ENCODE measurements at places on chromosomes 2 and 18. TPM values are rescaled to one million over a fixed set of nuclear protein-coding genes. Genes with fewer than 3 reads are reported as not detected.

DNA sequence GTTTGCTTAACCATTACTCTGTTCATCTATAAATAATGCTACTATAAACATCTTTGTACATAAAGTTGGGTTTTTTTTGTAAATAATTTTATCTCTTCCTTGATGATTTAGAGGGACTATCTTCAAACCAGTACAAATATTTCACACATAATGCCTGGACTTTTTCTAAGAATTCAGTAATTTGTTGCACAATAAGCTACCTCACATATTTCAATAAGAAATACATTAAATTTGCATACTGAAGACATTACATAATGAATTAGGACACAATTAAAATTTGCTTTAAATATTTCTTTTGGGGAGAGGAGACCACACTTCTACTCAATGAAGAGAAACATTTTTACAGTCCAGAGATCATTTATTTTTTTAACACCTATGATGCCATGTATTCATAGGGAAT, 7.2 kb upstream of the ROCK1 start:
- DNase-seq = no peak

GRCh38 chr2:105883911-105884694, 139.4 kb downstream of the NCK2 start:
- DNase-seq = no peak

Gene SH3BP4
- total RNA-seq = 67.6 TPM

GRCh38 chr2:66460031-66460430, 25.1 kb downstream of the MEIS1 start:
- DNase-seq = no peak

DNA sequence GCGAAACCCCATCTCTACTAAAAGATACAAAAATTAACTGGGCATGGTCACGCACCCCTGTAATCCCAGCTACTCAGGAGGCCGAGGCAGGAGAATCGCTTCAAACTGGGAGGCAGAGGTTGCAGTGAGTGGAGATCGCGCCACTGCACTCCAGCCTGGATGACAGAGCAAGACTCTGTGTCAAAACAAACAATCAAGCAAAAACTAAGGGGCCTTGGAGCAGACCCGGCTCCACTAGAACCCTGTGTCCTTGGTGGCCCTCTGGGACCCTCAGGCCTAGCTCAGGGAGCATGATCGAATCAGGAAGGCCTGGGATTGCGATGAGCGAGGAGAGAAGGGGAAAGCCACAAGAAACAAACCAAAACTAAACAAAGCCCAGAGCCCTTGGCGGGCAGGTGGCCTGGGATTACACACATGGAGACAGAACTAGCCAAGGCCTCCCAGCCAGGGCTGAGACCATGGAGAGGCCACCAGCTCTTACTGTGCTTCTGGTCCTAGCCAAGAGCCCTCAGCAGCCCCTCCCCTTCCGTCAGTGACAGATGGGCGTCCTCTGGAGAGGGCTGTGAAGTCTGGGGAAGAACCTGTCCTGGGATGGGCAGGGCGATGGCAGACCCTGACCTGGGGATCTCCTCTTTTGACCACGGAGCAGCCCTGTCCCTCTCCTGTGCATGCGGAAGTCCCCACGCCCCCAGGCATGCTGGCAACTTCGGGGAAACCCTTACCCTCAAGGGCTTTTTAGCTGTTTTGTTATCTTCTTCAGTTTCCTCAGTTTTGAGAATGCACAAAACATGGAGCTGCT, 27.4 kb upstream of the CATIP start:
- no peak for DNase-seq

Gene LOXHD1
- total RNA-seq = not detected

DNA sequence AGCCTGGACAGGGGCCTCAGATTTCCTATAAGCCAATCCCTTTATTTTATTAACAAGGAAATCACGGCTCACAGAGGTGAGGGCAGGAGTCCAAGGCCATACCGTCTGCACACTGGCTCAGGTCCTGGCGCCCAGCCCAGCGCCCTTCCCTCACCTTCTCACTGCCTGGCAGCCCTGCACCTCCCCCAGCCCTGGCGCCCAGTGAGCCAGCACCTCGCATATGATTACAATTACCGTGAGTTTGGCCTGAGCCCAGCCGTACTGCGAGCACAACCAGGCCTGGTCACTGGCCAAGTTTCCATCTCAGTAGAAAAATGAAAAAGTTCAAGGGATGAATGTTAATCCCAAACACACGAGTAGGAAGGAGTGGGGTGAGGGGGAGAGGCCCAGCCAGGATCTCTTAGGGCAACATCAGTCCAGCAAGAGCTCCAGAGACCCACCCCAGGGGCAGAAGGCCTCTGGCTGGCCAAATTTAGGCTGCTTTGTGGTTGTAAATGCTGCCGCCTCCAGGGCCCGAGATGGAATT, 68.4 kb downstream of the MCFD2 start:
- DNase-seq = peak; percentile 71

Gene MAP3K19
- total RNA-seq = not detected

DNA sequence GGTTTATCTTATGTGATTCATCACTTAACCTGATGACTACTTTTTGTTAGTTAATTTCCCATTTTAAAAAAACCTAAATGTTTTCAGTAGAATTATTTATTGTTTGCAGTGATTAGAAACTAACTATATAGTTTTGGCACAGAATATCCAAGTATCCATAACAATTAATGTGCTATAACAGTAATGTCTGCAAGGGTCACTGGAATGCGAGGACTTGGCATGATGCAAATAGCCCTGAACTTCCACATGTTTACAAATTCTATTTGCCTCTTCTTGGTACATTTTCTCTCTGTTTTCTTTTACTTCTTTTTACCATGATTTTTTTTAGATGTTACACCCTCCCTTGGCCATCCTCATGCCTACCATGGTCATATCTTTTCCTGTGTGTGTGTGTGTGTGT, 49.3 kb upstream of the GALNT3 start:
- no peak for DNase-seq

Gene POTEI
- total RNA-seq = not detected

DNA sequence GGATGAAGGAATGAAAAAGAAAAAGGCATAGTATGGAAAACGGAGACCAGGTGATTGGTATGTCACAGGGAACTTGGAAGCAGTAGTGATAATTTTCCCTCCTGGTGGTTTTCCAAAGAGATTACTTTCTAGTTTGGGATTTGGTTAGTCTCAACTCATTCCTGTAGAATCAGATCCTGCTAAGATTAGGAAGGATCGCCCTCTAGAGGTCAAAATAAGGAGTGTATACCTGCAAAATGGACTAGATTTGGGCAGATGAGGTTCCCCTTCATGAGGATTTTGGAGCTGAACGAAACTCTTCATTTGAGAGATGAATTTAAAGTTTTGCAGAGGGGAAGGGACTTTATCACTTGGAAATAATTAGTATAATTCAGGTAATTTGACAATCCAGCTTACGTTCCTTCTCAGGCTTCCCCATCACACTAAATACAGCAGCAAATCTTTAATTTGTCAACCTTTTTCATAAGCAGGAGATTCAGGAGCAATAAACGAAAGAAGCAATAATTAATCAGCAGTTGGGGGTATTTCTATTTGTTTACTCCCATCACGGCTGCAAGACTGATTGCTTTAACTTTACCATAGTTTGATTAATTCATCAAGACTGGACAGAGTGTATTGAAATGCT, 65.2 kb downstream of the CCDC195 start:
- no peak for DNase-seq

- no peak for DNase-seq
Observed at GRCh38 chr2:101308432-101309210, at the start of gene RNF149. RNF149 (minus strand) TSS chr2:101308701; CDS start chr2:101308588, 113 bp downstream.

Gene TMEM37
- 1.2 TPM for total RNA-seq

GRCh38 chr18:78168526-78168925, 811.1 kb upstream of the SALL3 start:
- no peak for DNase-seq

Gene UPP2
- total RNA-seq = not detected

Gene TRPM8
- total RNA-seq = 4.1 TPM

GRCh38 chr2:122205641-122206040, 450.2 kb downstream of the TSN start:
- DNase-seq = no peak

DNA sequence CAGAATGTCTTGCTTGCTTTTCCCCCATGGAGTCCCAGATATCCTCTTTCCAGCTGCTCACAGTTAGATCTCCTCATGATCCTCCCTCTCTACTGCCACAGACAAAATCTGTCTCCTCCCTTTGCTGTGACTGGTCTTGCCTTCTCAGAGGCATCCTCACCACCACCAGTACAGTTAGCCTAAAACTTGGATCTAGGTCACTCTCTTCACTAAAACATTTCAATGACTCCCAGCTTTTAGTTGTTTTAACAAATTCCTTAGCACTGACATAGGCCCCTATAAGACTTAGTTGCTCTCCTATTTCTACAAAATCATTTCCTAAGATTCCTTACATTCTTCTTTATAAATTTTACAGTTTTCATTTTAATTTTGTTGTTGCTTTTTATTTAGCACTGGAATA, 734.2 kb upstream of the CHAC2 start:
- DNase-seq = no peak
